Activated CD4-positive, alpha-beta memory T cell treated with anti-CD3 and anti-CD28 coated beads, Interleukin-2, amount 10 ng/mL, durations not matched to agents 7 days and 5 days (primary cell): ENCODE measurements at places on chromosomes 1 and 21. TPM values are rescaled to one million over a fixed set of nuclear protein-coding genes. Genes with fewer than 3 reads are reported as not detected.
A peak's percentile ranks its signal among the peaks of the same experiment; 100 is the strongest.

- peaks cover 2% of the 10 kb centered on the region for H3K36me3 ChIP-seq
- peaks cover 9% of the 10 kb centered on the region for H3K27me3 ChIP-seq
Observed at GRCh38 chr1:45545553-45546310, 4.9 kb upstream of the AKR1A1 start.

- peaks cover 49% of the 10 kb centered on the region for H3K4me1 ChIP-seq
- no peak overlapping the region for H3K27ac ChIP-seq
- no peaks in the 10 kb centered on the region for H3K27me3 ChIP-seq
Observed at GRCh38 chr1:27476237-27476636, 13.7 kb downstream of the WASF2 start.

- H3K4me3 ChIP-seq = no peak overlapping the region
- DNase-seq = no peak
- no peak overlapping the region for H3K27ac ChIP-seq
- H3K27me3 ChIP-seq = peaks cover 3% of the 10 kb centered on the region
Observed at GRCh38 chr1:59788825-59789224, 25.9 kb upstream of the HOOK1 start.

TNNI3K gene
- 0.43 TPM for total RNA-seq

LCA5L gene
- not detected for total RNA-seq

DNA sequence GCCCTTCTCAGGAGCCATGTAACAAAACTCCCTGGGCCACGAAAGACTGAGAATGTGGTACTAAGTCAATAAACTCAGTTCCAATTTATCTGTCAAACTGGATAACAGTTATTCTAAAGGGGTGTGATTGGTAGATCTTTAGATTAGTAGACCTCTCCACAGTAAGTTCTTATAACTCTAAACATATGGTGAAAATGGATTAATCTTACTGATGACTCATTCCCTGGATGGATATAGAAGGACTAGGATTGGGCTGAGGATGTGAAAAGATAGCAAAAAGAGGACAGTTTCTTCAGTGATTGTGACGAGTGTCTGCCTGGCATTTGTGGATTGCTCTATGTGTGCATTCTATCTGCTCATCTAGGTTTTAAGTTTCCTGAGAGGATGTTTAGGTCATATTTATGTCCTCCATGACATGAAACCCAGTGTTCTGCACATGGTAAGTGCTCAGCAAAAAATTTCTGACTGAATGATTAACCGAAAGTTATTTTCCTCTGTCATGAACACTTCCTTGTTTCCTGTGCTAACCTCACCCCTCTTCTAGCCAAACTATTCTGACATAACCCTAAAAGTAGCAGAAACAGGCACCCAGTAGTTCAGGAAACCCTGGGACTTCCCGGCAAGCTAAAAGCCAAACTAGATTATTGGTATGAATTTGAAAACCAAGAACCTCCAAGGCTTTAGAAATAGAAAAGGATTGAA, 397.5 kb upstream of the PLXNA2 start:
- no peaks in the 10 kb centered on the region for H3K4me1 ChIP-seq
- H3K27me3 ChIP-seq = peaks cover 3% of the 10 kb centered on the region
- no peak overlapping the region for H3K27ac ChIP-seq
- no peak overlapping the region for H3K4me3 ChIP-seq
- H3K36me3 ChIP-seq = no peaks in the 10 kb centered on the region
- no peak for DNase-seq

PRR9 gene
- not detected for total RNA-seq

DNA sequence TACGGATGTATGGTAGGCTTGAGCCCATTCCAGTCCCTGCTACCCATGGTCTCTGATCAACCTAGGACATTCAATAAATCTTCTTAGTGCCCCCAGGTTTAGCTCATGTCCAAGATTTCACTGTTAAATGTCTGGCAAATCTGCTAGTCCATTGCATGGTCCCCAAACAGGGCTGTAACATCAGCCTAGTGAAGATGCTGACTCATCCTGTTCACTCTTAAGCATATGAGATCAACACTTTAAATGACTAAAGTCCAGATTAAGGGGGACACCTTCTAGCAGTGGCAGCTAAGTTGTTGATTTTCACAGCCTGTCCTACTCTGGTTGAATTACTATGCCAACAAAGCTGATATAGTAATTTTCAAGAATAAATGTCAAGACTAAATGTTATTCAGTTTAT, 46.5 kb upstream of the NUF2 start:
- H3K27me3 ChIP-seq = no peaks in the 10 kb centered on the region
- H3K36me3 ChIP-seq = peaks cover 28% of the 10 kb centered on the region
- no peak for DNase-seq
- H3K27ac ChIP-seq = no peak overlapping the region
- no peak overlapping the region for H3K4me3 ChIP-seq
- no peaks in the 10 kb centered on the region for H3K4me1 ChIP-seq

DNA sequence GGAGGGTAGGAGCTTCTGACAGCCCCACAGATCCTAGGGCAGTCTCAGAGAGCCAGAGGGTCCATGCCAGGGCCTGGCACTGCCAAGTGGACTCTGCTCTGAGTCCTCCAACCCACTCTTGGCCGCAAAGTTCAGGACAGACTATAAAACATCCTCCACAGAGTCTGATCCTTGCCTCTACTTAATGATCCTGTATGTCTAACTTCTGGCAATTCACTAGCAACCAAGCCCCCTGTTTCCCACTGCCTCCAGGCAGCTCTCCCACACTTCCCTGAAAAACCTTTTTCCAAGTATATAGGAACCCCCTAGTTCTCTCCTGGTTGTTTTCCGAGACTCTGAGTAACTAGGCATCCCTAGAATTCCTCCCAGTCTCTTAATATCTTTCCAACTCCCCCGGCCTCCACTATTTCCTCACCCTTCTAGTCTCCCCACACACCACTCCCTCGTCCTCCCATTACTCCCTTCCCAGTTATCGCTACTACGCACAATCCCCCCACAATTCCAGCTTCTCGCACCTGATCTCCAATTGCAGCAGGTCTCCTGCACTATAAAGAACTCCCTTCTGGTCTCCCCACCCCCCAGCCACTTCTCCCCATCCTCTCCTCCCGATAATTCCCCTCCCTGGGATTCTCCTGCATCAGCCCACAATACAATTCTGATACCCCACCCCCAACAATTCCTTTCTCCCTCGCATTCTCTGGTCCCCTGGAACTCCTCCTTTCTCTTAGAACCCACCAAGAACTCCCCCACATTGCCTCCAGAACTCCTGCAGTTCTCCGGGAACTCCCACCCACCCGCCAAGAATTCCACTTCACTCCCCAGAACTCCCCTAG, 574 bp downstream of the IGSF9 start:
- no peak overlapping the region for H3K27ac ChIP-seq
- H3K36me3 ChIP-seq = no peaks in the 10 kb centered on the region
- peaks cover 62% of the 10 kb centered on the region for H3K27me3 ChIP-seq
- no peak overlapping the region for H3K4me3 ChIP-seq

DNA sequence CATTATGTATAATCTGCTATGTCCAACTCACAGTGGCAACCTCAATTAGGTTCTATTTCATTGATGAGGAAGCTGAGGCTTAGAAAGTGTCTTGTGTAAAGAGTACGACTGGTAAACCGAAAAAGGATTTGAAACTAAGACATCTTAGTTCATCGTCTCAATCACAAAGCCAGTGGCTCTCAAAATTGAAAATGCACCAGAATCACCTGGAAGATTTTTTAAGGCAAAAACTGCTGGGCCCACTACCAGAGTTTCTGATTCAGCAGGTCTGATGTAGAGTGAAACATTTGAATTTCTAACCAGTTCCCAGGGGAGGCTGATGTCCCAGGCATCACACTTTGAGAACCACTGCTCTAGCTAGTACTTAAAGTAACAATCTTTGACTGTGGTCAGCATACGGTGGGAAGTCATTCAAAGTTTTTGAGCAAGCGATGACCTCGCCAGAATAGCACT, 5.2 kb upstream of the LRRC53 start:
- H3K4me3 ChIP-seq = no peak overlapping the region
- peaks cover 2% of the 10 kb centered on the region for H3K27me3 ChIP-seq
- H3K36me3 ChIP-seq = no peaks in the 10 kb centered on the region
- no peaks in the 10 kb centered on the region for H3K4me1 ChIP-seq

GRCh38 chr1:16924919-16925477, 3.3 kb downstream of the CROCC start:
- peaks cover 3% of the 10 kb centered on the region for H3K27me3 ChIP-seq
- DNase-seq = no peak
- H3K4me1 ChIP-seq = peaks cover 19% of the 10 kb centered on the region
- no peak overlapping the region for H3K27ac ChIP-seq
- no peak overlapping the region for H3K4me3 ChIP-seq
- no peaks in the 10 kb centered on the region for H3K36me3 ChIP-seq

- H3K4me1 ChIP-seq = peaks cover 31% of the 10 kb centered on the region
- peaks cover 62% of the 10 kb centered on the region for H3K27me3 ChIP-seq
- DNase-seq = no peak
- no peak overlapping the region for H3K4me3 ChIP-seq
- H3K27ac ChIP-seq = no peak overlapping the region
- no peaks in the 10 kb centered on the region for H3K36me3 ChIP-seq
Observed at GRCh38 chr1:200892958-200893357, 1.7 kb upstream of the INAVA start.

DNA sequence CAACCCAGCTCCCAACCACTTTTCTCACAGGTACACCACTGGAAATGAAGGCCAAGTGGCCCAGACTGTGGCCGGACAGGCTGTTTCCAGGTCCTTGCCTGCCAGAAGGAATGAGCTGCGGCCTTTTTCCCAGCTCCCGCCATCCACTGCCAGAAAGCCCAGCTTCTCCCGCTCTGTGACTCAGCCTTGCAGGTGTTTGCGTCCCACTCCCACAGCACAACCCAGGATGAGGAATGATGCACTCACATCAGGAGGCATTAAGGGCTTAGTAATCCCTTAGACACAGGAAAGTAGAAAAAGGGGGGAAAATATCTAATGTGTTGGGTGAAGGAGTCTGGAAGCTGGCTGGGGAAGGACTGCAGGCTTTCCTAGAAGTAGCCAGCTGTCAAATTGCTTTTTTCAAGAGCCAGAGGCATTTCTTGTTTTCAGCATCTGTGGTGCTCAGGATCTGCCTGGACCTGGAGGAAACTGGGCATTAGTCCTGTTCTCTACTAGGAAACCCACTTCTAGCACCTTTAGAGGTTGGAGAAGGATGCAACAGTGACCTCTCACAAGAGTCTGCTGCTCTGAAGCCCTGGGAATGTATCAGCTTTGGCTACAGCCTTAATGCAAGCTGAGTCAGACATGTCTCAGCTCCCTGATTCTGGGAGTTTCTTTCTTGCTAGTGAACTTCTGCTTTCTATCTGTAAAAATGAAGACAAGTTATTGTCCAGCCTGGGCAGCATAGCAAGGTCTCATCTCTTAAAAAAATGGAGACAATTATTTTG, 13.2 kb upstream of the MAP1LC3C start:
- DNase-seq = no peak
- no peaks in the 10 kb centered on the region for H3K4me1 ChIP-seq
- H3K27me3 ChIP-seq = no peaks in the 10 kb centered on the region
- no peak overlapping the region for H3K27ac ChIP-seq
- H3K36me3 ChIP-seq = no peaks in the 10 kb centered on the region
- H3K4me3 ChIP-seq = no peak overlapping the region

GRCh38 chr1:220458936-220459335, 69.0 kb upstream of the MARK1 start:
- H3K27me3 ChIP-seq = peaks cover 2% of the 10 kb centered on the region
- no peaks in the 10 kb centered on the region for H3K4me1 ChIP-seq
- no peak overlapping the region for H3K4me3 ChIP-seq
- no peaks in the 10 kb centered on the region for H3K36me3 ChIP-seq
- no peak overlapping the region for H3K27ac ChIP-seq
- no peak for DNase-seq

GRCh38 chr21:44887807-44888580, 14.5 kb upstream of the PTTG1IP start:
- H3K36me3 ChIP-seq = peaks cover 51% of the 10 kb centered on the region
- H3K27me3 ChIP-seq = no peaks in the 10 kb centered on the region
- no peak overlapping the region for H3K4me3 ChIP-seq
- DNase-seq = no peak

DNA sequence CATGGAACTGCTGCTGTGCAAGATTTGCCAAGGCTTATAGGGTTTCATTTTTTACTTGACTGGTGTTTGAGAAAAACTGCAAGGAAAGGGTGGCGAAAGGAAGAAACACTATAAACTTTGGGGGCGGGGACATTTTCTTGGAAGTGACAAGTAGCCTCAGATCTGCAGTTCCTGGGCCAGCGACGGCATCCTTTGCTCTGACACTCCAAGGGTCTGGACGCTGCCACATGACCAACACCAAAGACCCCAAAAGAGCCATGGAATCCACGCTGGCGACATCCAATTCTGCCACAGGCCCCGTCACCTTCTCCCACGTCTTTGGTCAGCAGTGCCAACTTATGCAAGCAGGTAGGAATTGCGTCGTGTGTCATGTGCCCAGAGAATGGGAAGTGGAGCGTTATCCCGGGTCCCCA, 193.4 kb downstream of the PRDM2 start:
- no peaks in the 10 kb centered on the region for H3K36me3 ChIP-seq
- H3K4me3 ChIP-seq = no peak overlapping the region
- no peak overlapping the region for H3K27ac ChIP-seq
- no peak for DNase-seq
- H3K4me1 ChIP-seq = no peaks in the 10 kb centered on the region

GRCh38 chr1:152349611-152350010, 10.2 kb downstream of the FLG2 start:
- H3K4me1 ChIP-seq = no peaks in the 10 kb centered on the region
- no peaks in the 10 kb centered on the region for H3K36me3 ChIP-seq
- H3K27ac ChIP-seq = no peak overlapping the region
- no peak overlapping the region for H3K4me3 ChIP-seq
- peaks cover 12% of the 10 kb centered on the region for H3K27me3 ChIP-seq
- no peak for DNase-seq

DNA sequence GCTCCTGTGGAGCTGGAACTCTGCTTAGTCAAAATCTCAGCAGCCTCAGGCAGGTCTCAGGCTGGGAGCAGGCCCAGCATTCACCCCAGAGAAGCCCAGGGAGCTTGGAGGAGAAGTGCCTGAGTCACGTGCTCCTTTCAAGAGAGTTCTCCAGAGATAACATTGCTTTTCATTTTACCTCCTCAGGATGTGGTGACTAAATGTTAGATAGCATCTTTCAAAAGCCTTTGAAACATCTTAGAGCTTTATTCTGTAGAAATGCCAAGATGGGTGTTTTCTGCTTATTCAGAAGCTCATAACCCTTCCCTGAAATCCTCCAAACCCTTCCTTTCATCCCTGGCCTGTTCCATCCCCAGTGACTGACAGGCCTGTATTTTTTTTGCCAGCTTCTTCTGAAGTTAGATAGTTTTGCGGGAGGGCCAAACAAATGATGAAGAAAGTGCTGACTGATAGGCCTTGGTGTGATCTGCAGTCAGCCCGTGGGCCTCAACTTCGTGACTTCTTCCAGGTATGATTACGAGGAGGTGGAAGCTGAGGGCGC, 58.0 kb downstream of the PGM1 start:
- no peaks in the 10 kb centered on the region for H3K27me3 ChIP-seq
- peaks cover 36% of the 10 kb centered on the region for H3K4me1 ChIP-seq
- H3K36me3 ChIP-seq = peaks cover 59% of the 10 kb centered on the region
- peak overlapping the region; percentile 97 for H3K27ac ChIP-seq
- DNase-seq = peak; percentile 36
